GM12891 (cell line): ENCODE measurements at places on chromosomes 11 and 22.

- DNase-seq: no peak
Observed at GRCh38 chr11:96306071-96306470, 36.9 kb downstream of the MAML2 start.

GRCh38 chr22:37018815-37019308 lies 385 bp downstream of the TST start:
- no peak for DNase-seq

DNA sequence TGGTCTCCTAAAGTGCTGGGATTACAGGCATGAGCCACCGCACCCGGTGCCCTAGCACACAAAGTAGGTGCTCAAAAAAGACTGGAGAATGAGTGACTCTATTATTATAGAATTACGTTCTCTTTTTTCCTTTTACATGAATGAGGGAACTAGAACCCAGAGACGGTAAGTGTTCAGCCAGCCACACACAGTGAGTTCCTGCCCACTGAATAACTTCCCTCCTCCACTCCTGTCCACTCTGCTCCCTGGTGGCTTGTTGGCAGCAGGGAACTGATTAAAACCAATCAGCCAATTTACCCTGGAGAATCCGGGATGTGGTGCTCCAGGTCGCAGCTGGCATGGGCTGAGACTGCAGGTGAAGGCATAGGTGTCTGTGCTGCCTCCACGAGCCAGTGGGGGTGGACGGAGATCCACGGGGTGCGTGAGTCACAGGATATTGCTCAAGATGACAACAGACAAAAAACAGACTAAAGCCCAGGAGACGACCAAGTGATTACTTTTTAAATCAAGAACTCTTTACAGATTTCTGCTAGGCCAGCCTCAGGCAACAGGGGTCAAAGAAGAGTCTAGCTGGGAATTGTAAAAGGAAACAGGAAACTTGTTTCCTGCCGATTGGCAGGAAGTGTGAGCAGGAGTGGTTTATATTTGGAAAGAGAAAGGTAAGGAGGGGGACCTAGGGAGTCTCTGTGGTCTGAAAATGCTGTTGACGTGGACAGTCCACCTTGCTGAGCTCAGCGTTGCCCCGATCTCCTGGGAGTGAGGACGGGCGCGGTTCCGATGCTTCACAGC lies 95.2 kb upstream of the TP53I11 start:
- no peak for DNase-seq

DNA sequence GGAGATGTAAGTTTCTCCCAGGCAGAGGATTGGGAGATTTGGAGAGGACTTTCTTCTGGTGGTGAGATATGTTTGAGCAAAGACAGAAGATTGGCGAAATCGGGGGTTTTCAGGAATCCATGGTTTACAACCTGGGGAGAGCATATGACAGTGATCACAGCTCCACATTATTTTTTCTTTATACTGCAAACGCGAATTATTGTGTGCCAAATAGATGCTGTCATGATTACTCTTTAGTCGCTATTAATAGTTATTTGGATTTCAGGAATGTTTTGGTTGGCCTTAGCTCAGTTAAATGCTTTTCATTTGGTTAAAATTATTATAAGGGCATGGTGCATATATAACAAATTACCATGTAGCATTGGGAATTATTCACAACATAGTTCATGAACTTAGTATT lies 15.2 kb downstream of the ATXN10 start:
- DNase-seq: no peak

DNA sequence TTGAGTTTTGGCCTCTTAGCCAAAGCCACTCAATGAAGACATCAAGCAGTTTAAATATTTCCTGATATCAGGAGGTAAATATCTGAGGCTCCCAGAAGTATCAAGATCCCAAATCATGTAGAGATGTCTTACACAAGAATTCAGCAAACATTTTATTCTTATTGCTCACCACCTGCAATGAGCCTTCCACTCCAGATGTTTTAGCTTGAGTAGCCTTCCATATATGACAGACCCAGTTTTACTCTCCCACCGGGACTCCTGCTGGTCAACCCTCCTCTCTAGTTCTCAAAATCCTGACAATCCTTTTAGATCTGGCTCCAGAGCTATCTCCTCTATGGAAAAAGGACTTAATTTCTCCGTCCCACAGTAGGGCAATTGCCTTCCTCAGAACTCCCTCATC lies 404.4 kb downstream of the KCNA4 start:
- no peak for DNase-seq

DNA sequence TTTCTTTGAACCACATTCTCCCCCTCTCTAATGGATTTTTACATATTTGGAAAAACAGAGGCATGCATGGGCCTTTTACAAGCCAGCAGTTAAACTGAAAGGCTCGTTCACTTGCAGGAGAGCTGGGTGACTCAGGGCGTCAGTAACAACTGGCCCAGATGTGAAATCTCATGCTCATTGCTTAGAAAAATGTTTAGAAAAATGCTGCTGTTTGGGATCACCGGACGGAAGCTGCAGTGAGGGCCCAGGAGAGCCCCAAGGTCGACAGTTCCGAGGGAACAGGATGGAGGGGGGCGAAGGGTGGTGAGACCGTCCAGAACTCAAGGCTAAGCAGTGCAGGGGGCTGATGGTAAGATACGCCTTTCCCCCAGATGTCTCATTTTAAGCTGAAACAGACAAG lies 41.7 kb upstream of the SMTN start:
- DNase-seq: no peak

- DNase-seq: no peak
Observed at GRCh38 chr11:82546661-82547557, 186.8 kb downstream of the FAM181B start.

DNA sequence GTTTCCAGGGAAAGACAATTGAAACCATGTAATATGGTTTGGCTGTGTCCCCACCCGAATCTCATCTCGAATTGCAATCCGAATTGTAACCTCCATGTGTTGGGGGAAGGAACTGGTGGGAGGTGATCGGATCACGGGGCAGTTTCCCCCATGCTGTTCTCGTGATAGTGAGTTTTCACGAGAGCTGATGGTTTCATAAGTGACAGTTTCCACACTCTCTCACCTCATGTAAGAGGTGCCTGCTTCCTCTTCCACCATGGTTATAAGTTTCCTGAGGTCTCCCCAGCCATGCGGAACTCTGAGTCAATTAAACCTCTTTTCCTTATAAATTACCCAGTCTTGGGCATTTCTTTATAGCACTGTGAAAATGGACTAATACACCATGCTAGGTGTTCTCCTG lies 148.3 kb upstream of the CADM1 start:
- DNase-seq: no peak

DNA sequence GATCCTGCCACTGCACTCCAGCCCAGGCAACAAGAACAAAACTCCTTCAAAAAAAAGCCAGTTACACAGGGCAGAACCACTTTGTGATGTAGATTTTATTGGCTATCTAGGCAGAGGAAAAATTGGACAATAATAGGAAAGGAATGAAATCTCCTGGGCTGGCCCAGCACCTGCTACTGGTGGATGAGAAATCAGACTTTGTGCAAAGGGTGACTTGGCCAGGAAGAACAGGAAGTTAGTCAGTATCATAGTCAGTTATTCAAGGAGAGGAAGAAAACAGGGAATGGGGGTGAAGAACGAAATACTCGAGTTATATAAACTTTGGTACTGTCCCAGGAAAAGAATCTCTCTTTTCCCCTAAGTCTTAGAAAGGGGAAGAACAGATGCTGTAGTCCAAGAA lies 11.0 kb upstream of the SPTBN2 start:
- DNase-seq: no peak

GRCh38 chr11:64384981-64385944 lies 26.3 kb downstream of the RPS6KA4 start:
- no peak for DNase-seq

DNA sequence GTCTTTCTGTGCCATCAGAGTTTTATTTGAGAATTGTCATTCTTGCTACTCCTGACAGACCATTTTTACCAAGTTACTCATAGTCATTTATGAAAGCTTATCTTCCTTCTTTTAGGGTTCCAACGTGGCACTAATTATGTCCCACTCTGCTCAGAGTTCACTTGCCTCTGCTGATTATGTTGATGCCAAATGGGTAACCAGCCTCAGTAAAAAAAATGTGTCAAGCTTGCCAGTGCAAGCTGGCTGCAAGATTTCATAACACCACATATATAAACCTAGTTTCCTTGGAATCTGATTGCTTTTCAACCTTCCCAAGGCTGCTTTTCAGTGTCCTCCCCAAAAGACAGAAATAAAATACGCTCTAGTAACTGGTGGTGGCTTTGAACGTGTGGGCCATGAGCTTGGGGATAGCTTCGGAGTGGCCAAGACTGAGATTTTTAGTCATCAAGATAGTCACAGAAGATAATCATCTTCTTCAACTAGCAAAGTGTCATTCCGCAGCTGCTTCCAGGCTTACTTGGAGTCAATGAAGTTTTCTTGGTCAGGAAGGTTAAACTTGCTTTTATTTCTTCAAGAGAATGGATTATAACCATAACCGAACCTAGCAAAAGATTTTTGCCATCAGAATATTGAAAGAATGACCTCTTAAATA lies 29.5 kb upstream of the APOA1 start:
- no peak for DNase-seq

DNA sequence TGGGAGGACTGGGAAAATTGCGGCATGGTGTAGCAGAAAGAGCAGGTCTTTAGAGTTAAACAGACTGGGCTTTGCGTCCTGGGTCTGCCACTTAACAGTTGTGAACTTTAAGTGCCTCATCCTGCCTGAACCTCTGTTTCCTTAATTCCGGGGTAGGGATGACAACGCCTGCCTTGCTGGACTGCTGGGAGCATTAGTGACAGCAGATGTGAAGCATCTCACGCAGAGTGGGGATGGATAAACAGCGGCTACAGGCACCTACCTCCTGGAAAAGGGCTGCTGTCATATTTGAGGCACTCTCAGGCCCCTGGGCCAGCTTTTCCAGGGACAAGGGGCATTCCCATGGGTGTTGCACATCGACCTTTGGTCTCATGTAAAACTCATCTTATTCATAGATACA lies 572.2 kb downstream of the TBC1D22A start:
- no peak for DNase-seq

DNA sequence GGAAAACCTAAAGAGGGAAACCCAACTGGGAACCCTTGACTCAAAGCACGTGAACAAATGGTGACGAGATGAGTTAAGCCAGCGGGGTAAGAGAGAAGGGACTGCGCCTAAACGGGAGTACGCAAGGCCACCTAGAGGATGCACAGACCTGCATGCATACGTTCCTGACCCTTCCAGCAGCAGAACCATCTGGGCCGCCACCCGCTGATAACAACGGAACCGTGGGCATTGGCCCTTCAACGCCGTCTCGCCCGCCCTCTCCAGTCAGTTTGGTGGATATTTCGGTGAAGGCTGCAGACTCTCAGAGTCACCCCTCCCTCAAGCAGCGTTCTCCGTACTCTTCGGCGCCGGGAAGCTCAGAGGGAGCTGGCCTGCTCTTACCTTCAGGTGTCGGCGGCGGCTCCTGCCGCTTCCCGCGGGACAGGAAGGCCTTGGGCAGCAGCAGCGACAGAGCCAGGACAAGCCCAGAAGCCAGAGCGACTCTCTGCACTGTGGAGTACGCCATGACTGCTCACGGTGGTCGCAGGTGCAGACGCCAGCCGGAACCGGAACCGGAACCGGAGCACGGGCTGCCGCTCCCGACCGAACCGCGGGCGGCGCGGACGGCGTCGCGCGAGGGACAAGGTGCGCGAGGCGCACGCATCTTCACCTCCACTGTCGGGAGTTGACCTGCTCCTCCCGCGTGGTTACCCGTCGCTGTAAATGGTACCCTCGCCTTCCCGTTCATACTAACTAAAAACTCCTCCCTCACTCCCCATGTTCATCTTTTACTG lies at the start of gene RIC3:
Gene RIC3, minus strand, starts transcription at position 541 of the 773 bp plus-strand sequence. Its CDS starts 36 bp downstream, at position 505.
- peak; percentile 45 for DNase-seq

GRCh38 chr11:84019571-84020194 lies 733.5 kb upstream of the CCDC90B start:
- no peak for DNase-seq

DNA sequence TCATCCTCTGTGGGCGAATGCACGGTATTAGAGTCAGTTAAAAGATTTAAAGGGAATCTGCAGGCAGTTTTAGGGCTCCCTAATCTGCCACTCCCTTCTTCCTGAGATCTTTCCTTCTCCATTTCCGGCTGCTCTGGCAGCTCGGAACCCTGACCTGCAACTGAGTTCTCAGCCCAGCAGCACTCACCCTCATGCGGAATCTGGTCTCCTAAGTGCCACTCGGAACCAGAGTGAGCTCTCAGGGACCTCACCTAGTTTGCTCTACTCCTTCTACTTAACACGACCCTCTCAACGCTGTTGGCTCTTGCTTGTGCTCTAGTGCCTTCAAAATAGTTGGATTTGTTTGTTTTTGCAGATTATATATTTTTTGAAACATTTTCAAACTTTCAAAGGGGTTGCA lies 19.3 kb upstream of the IL10RA start:
- DNase-seq: no peak
